Central memory CD8-positive, alpha-beta T cell (primary cell): ENCODE measurements at places on chromosomes 6 and 20.
A peak's percentile ranks its signal among the peaks of the same experiment; 100 is the strongest.

- peak; percentile 30 for DNase-seq
Measured at GRCh38 chr6:72619883-72620696, 1.8 kb upstream of the KCNQ5 start.

- DNase-seq = no peak
Measured at GRCh38 chr6:167682125-167682524, 144.6 kb upstream of the AFDN start.

- no peak for DNase-seq
Measured at GRCh38 chr20:5570452-5570851, 179.7 kb upstream of the SHLD1 start.

DNA sequence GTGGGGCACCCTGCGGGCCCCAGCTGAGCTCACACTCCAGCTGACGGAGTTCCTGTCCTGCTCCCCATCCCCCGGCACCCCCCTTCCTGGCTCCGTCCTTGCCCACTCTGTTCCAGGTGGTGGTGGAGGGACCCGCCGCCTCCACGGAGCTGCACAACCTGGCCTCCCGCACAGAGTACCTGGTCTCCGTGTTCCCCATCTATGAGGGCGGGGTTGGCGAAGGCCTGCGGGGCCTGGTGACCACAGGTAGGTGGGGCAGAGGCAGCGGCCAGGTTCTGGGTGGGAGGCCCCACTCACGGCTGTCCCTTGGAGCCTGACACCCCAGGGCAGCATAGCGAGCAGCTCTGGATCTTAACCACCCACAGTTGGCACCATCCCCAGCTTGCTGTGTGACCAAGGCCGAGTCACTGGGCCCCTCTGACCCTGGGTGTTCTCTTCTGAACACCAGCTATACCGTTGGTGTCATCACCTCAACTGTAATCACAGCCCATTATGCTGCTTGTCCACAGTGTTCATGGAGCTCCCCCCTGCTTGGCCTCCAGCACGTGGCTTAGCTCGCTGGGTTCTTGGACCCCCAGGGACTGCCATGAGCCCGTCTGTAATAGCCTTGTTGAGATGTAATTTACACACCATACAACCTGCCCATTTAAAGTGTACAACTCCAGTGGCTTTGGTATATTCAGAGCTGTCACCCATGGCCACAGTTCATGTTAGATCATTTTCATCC is 17.4 kb downstream of the COL20A1 start:
- DNase-seq = no peak

DNA sequence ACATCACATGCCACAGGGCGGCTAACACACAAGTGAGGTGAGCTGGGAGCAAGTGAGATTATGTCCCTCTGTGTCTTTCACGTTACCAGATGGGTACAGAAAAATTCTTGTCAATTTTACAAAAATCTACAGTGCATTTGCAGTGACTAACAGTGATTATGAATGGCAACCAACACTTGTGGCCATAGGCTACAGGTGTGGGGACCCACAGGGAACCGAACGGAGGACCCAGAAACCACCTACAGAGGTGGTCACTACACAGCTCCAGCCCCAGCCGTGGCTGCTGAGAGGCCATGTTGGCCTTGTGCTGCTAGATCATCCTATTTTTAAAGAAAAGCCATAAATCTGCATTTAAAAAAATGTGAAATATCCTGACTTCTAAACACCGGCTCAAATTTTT is 50.2 kb downstream of the FYN start:
- DNase-seq = no peak

DNA sequence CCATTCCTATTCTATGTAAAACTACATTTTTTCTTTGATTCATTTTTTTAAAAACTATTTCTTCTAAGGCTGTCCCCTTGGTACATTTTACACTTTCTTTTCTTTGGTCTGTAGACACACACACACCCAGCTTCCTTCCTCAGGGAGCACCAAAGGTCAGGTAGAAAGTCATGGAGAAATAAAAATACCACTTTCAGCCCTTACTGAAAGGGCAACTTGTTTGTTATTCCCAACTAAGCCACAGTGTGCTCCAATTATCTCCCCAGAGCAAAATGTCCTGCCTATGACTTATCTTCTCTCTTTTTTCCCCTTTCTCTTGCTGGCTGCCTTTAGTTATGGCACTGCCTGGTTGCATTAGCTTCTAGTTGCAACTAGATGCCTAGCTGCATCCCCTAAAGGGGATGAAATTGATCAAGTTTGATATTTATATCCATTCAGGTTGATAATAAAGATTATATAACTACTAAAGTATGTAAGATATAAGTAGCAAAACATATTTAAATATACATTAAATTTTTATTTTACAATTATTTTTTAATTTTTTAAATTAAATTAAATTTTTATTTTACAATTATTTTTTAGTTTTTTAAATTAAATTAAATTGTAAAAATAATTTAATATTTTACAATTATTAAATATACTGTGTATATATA is 21.6 kb upstream of the LRRC1 start:
- no peak for DNase-seq

DNA sequence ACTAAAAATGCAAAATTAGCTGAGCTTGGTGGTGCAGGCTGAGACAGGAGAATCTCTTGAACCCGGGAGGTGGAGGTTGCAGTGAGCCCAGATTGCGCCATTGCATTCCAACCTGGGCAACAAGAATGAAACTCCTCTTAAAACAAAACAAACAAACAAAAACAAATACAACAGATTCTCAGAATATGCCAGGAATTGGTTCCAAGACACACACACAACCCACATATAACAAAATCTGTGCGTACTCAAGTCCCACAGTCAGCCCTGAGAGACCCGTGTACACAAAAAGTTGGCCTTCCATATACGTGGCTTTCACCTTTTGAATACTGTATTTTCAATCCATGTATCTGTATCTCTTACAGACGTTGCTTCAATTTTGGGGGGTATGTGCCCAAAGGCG is 98.9 kb upstream of the MARCKS start:
- DNase-seq = no peak

DNA sequence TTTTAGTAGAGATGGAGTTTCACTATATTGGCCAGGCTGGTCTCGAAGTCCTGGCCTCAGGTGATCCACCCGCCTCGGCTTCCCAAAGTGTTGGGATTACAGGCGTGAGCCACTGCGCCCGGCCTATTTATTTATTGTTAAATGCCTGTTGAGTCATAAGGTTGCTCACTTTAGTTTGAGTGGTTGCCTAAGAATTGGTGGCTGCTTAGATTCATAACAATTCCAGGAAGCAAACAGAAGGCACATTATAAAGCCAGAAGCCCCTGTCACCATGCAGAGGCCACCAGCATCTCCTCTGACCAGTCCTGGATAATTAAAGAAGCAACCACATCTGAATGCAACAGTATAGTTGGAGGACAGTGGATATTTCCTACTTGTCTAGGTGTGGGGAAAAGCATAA is 24.0 kb upstream of the ARMH2 start:
- DNase-seq = no peak

GRCh38 chr6:56772737-56773184 is 130.1 kb upstream of the DST start:
- no peak for DNase-seq

- DNase-seq = no peak
Measured at GRCh38 chr20:34507702-34508413, 8.4 kb upstream of the DYNLRB1 start.
